ENCODE measurements at places on chromosomes 4 and X.

- DNase-seq, result no peak
These were observed 40.0 kb downstream of the CRLF2 start for GRCh38 chrX:1172496-1172895.

DNA sequence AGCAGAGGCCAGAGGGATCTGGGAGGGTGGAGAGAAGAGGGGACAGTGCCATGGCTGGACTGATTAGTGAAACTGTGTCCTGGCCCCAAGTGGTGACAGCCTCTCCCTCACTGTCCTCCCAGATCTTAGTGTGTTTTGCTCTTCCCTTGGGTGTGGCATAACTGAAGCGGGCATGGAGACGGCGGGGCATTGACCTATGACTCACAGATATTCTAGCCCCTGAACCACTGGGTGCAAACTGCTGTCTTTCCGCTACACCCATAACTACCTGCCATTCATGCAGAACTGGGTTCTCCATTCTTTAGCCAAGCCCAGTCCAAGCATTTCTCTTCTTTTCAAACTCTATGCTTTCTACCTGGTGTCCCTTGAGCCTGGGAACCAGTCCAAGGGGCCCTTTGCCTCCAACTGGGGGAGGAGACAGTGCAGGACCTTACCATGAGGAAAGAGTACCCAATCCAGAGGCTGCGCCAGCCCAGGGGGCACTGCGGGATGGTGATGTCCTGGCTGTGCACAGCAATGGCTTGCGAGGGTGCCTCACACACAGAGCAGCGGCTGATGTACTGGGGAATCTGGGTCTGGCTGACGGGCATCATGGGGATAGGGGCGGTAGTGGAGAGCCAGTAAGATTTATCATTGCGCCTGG lies 67.6 kb downstream of the ATG4A start:
- DNase-seq, result no peak

- no peak for DNase-seq
These were observed 1.4 kb downstream of the COX7B start for GRCh38 chrX:77900688-77901087.

GRCh38 chrX:22536746-22537304 lies 264.1 kb downstream of the CBLL2 start:
- DNase-seq, result no peak

- no peak for DNase-seq
These were observed 237.4 kb downstream of the DCLK2 start for GRCh38 chr4:150315691-150316090.

DNA sequence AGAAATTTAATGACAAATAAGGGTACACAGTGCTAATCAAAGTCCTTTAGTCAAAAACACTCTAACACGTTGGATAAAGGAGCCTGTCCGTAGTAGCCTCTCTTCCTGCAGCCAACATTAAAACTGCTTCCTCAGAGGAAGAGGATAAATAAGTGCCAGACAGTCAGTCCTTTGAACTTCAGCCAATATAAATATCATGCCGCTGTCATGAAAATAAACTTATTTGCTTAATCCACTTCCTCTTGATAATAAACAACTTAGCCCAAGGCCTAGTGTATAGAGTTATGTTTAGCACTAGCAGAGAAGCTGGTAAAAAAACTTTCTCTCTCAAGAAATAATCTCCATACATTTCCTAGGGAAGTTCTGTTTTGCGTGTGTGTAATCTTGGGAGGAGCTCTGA lies 196.7 kb downstream of the HS3ST1 start:
- no peak for DNase-seq

DNA sequence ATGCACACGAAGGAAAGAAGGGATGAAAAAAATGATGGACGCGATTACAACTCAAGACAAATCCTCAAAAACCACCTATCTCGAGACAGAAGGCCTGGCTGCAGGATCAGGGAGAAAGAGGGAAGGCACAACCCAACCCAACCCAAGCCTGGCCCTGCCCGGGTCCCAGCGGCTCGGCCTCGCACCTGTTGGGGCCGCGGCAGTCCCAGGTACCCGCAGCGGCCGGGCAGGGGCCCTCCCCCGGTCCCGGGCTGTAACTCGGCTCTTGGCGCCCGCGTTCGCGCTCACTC lies 464 bp downstream of the RASGEF1B start:
- no peak for DNase-seq

All from stimulated activated CD4-positive, alpha-beta T cell treated with anti-CD3 and anti-CD28 coated beads, TNF-alpha, amount 100 ng/mL, for 48 hours (primary cell).